ENCODE measurements at places on chromosomes 7 and 10.

GRCh38 chr7:20153999-20154398 lies 63.2 kb downstream of the MACC1 start:
- DNase-seq: no peak

DNA sequence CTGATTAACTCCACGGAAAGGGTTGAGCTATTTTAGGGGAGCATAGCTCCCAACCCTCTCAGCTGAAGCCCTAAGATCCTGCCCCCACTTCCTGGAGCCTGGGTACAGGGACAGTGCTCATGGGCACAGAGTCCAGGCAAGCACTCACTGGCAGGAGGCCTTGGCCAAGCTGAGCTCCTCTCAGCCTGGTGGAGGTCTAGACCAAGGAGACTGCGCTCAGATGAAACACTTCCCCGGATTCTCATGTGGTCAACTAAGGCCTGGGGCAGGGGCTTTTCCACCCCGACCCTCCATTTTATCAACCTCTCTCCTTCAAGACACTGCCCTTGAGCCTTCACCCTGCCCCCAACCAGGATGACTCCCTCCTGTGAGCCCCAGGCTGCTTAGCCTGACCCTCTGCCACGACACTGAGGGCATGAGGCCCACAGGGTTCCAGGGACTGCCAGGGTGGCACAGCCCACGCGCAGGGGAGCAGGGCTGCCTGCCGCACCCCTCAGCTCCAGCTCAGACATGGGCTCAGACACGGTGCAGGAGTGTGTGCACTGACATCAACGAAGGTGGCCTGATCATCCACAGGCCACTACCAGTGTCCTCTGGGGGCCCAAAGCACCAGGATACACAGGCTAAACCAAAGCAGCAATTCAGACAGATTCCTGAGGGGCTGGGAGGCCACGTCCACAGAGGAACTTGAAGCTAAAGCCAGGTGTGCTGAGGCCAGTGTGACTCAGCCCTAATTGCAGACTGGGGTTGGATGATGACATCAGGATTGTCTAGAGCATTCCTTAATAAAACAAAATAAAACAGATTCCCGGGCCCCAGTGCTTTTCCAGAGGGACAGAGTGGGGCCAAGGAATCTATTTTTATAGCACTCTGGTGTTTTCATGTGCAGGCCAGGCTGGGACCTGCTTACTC lies 18.8 kb downstream of the CHAT start:
- no peak for DNase-seq

- no peak for DNase-seq
These were observed 6.5 kb downstream of the BLVRA start for GRCh38 chr7:43764807-43765491.

DNA sequence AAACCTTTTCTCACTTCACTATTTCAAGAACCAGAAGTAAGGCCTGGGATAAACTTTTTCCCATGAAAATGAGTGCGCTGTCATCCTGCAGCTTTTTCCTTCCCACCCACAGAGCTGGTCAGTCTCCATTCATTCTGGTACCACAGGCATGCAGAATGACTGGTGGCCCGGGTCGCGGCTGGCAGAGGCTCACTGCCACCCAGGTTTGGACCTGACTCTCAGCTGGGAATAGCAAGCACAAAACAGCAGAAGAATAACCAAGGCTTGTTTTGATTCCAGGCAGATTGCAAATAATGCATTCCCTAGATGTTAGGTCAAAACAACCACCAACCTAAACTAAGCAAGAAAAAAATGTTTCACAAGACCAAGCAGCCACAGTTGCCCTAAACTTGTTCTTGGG lies 190.5 kb upstream of the NRP1 start:
- no peak for DNase-seq

GRCh38 chr7:9204571-9204970 lies 771.2 kb downstream of the NXPH1 start:
- DNase-seq: no peak

- no peak for DNase-seq
These were observed 1.1 kb upstream of the ITGB8 start for GRCh38 chr7:20329389-20330238.

- no peak for DNase-seq
These were observed 136.9 kb downstream of the KCNMA1 start for GRCh38 chr10:77500754-77501151.

- no peak for DNase-seq
These were observed 199.8 kb upstream of the KIAA1217 start for GRCh38 chr10:24009115-24009514.
